ENCODE measurements at places on chromosomes 2 and 18.
A peak's percentile ranks its signal among the peaks of the same experiment; 100 is the strongest.

DNA sequence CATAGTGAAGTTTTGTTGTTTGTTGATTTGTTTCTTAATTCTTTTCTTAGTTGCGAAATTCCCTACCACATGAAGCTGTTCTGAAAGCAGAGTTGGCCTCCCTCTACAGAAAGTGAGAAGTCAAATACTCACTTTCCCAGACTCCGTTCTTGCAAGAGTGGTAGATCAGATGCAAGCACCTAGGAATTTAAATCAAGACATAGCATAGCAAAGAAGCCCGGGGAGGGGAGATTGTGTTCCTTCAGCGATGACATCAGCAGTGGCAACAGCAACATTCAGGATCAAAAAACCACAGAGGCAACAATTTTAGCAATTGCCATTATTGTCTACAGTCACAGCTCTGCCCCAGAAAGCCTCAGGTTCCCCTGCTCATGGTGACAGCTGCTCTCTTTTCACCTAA lies 580.0 kb downstream of the RNF144A start:
- DNase-seq: no peak

- DNase-seq: no peak
These were observed 155.1 kb upstream of the RASGRP3 start for GRCh38 chr2:33321236-33321771.

DNA sequence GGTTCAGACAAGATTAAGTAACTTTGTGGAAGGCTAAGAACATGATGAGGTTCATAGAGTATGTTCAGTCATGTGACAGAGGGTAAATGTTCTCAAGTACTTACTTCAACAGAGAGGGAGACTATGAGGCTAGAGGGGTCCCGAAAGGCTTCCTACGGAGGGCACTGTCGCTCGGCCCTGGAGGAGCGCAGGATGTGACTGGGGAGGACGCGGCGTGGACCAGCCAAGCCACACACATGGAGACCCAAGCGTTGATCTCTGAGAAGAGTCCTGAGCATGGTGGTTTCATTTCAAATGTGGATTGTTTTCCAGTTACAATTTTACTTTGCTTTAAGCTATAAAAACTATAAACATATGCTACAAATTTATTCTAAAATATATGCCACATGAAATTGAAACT lies 227.5 kb downstream of the PTGR3 start:
- no peak for DNase-seq

DNA sequence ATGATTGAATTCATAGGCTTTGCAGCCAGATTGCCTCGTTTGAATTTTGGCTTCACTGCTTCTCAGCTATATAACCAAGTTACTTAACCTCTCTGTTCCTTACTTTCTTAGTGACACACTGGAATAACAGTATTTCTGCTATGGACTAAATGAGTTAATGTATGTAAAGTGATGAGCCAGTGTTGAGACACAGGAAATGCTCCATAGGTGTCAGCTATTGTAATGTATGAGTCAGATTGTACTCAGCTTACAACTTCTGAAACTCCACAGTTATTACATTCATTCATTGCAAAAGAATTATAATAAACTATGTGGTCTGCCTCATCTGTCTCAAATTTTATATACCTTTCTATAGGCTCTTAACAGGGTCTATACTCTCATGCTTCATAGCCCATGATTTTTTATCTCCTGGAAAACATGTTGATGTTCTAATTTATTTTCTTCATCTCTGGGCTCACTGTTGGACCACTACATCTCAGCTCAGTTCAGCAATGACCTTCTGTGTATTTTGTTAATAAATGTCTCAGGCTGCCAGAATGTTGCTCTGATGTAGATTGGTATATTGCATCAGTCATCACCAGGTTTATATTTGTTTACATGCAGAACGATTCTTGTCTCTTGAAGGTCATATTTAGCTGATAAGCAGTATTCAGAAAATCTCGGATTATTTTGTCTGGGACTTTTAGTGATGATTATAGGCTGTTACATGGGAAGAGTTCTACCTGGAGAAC lies 76.2 kb downstream of the MAP3K20 start:
- DNase-seq: peak; percentile 23

GRCh38 chr18:45363196-45363595 lies 252.1 kb upstream of the SLC14A2 start:
- DNase-seq: no peak

GRCh38 chr18:45050712-45051601 lies 370.3 kb downstream of the SETBP1 start:
- peak; percentile 23 for DNase-seq

DNA sequence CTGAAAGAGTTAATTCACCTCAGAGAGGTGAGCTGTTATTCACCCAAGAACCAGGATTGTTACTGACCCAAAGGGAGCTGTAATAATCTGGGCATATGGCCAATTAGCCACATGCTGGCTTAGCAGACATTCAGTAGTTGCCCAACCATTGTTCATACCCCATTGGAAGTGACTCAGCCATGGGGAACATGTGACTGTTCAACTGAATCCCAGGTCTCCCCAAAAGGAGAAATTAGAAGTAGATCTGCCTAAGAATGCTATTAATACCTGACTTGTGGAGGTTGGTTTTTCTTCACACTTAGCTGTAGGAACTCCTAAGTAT lies 272.6 kb upstream of the UBE2E3 start:
- DNase-seq: peak; percentile 39

DNA sequence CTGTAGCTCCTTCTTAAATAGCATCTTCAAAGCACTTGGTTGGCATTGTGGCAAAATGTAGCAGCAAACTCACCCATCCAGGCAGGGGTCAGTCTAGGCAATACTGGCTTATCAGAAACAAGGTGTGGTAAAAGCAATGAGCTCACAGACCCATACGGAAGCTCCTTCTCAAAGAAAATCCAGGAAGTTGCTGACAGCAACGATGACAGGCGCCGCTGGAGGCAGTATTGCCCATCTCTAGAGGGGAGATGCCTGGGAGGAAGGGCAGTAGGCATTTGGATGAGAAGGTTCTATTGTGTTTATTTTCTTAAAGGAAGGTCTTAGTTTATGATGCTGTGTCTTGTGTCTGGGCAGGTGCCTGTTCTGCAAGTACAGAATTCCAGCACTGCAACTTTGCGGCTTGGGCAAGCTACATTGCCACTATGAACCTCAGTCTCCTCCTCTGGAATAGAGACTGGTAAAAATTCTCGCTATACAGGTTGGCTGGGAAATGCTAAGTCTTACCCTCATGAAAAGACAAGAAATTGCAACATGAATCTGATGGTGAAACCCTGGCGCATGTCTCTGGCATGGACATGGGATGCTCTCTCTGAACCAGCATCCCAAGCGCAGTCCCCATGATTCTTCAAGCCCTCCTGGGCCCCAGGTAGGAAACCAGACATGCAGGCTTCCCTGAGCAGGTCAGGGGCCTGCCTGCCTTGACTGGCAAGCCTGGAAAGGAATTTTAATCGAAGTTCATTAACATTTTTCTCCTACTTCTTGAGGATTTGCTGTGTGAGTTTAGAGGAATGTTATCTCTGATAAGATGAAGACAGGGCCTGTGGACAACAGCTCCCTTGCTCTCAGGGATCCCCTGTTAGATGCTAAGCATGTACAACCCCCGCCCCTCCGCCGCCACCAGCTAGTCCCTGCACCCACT lies 156.0 kb downstream of the TFCP2L1 start:
- no peak for DNase-seq

- DNase-seq: no peak
These were observed 9.6 kb upstream of the PELI1 start for GRCh38 chr2:64153811-64154210.

DNA sequence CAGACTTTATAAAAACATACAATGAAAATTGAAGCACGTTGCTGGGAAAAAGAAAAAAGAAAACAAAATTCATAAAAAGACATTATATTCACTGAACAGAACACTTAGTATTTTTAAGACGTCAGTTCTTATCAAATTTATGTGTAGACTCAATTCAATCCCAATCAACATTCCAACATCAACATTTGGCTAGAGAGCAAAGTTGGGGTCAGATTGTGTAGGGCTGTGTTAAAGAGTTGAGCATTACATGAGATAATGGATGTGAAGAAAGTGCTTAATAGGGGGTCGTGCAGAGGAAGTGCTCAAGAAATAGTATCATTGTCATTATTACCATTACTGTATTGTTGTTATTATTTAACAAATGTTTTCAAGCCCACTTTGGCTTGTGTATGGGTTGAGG lies 154.1 kb upstream of the TNP1 start:
- DNase-seq: no peak

GRCh38 chr2:122080871-122081270 lies 325.4 kb downstream of the TSN start:
- DNase-seq: no peak

DNA sequence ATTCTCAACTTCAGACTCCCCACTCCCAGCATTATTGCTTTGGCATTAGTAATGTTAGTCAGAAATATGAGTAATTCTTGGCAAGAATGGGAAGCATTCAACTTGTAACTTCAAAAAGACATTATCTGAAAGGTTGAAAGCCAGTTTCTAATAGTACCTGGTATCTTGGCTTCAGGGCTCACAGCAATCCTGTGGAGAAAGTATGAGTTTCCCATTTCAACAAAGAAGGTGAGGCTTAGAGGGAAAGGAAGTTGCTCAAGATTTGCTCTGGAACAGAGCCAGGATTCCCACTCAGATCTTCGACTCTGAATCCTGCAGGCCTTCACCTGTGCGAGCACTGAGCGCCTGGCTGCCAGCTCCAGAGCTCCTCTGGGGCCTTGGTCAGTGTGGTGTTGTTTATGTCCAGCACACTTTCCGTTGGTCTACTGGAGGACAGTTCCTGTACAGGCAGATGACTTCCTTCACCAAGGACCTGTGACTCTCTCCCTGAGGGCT lies 136.1 kb downstream of the MCFD2 start:
- DNase-seq: no peak

GRCh38 chr18:79552696-79553095 lies 126.9 kb upstream of the CTDP1 start:
- no peak for DNase-seq

DNA sequence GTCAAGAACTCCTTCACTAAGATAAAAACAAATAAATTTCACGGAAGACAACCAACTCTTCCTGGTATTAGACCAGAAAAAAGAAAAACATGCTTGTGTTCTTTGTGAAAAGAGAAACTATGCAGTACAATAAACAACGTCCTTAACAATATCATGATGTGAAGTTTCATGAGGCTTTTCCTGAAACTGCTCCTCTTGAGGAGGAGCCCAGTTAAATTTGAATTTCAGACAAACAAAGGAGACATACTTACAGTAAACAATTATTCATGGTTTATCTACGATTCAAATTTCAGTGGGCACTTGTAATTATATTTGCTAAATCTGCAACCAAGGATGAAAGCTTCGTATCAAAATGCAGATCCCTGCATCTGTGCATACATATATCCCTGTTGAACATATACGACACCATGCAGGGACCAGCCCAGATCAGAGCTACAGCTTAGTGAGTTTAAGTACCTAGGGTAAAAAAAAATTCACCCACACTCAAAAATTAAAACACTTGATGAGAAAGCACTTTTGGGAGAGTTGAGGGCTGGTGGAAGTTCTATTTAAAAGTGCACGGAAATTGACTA lies 24.8 kb upstream of the SLC9A2 start:
- DNase-seq: no peak

- no peak for DNase-seq
These were observed 186.5 kb upstream of the FANCL start for GRCh38 chr2:58427572-58428095.

DNA sequence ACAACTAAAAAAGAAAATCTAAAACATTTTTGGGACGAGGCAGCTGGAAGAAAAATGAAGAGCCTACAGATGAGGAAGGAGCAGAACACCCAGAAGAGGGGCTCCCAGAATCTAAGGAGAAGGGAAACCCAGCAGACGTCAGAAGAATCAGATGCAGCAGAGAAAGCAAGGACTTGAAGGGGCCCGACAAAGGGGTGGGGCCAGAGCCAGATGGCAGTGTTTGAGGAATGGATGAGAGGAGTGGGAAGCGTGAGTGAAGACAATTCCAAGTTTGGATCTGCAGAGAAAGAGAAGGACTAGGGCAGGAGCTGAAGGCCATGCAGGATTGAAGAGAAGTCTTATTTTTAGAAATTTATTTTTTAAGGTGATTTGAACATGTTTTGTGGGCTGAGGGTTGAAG lies 19.3 kb downstream of the PTMA start:
- DNase-seq: no peak

- no peak for DNase-seq
These were observed 3.1 kb downstream of the ARHGAP15 start for GRCh38 chr2:143132355-143132754.

GRCh38 chr2:119668546-119668945 lies 10.5 kb upstream of the TMEM177 start:
- no peak for DNase-seq

- no peak for DNase-seq
These were observed 43.2 kb downstream of the PARD6G start for GRCh38 chr18:80204142-80204541.

GRCh38 chr2:16261791-16262190 lies 321.4 kb downstream of the MYCN start:
- DNase-seq: no peak

- DNase-seq: no peak
These were observed 4.4 kb downstream of the MYL1 start for GRCh38 chr2:210310550-210310949.

GRCh38 chr18:54742659-54743604 lies 85.3 kb upstream of the RAB27B start:
- no peak for DNase-seq

- peak; percentile 74 for DNase-seq
These were observed 45.2 kb downstream of the TMEM131 start for GRCh38 chr2:97950329-97951154.

DNA sequence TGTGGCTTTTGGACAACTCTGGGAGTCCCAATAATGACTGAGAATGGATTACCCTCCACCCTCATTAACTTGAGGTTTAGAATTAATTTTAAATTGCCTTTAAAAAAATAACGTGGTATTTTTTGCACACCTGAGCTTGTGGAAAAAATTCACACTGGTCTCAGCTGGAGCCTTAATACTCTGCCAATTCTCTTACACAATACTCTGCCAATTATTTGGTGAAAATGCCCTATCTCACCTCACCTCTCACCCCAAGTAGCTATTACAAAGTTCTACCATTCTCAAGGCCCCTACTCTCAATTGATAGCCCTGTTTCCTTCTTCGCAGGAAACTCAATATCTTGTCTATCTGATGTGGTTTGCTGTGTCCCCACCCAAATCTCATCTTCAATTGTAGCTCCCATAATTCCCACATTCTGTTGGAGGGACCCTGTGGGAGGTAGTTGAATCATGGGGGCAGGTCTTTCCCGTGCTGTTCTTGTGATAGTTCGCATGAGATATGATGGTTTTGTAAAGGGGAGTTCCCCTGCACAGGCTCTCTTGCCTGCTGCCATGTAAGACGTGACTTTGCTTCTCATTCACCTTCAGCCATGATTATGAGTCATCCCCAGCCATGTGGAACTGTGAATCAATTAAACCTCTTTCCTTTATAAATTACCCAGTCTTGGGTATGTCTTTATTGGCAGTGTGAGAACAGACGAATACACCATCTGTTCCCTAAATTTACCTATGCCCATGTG lies 27.4 kb upstream of the C2orf69 start:
- no peak for DNase-seq

DNA sequence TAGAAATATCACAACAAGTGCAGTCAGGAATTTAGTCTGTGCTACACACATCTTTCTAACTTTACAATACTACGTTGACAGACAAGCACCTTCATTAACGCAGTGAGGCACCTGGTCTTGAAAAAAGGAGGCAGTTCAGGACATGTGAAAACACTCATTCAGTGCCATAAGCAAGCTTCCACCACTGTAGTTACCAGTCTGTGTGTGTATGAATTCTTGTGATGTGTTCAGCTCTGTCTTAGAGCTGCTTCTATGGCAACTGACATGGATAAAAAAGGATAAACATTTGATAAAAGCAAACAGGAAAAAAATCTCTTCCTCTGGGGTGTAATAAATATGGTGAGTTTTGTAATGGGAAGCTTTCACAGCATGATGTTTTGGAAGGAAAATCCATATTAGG lies 623.8 kb upstream of the NXPH2 start:
- no peak for DNase-seq

Data from HS-27A (cell line).